ENCODE measurements at places on chromosomes 12 and 14.
A peak's percentile ranks its signal among the peaks of the same experiment; 100 is the strongest.

DNA sequence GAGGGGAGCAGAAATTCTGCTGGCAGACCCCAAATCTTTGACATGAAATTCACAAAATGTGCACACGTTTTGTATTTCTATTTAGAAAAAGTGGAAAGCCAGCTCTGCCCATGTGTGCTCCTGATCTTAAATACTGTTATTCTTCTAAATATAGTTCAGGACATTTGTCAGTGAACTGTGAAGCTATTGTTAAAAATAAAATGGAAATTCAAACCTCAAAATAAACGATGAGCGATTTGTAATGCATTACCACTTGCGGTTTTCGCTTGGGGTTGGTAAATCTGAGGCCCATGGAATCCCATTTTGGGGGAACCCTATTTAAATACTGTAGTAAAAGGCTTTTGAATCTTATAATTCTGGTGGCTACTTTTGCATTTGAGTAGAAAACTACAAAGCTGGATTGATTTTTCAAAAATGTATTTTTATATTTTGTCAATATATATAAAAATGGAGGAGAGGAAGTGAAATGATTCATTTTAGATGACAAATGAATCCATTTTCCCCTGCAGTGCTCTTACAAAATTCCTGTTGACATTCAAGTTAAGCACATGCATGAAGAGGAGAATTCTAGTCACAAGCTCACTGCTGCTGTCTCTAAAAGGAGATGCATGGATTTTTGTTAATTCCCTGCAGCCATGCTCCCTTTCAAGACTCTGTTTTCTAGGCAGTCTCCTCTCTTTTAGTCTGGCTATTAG lies 47.1 kb downstream of the FLRT2 start:
- no peak for DNase-seq

DNA sequence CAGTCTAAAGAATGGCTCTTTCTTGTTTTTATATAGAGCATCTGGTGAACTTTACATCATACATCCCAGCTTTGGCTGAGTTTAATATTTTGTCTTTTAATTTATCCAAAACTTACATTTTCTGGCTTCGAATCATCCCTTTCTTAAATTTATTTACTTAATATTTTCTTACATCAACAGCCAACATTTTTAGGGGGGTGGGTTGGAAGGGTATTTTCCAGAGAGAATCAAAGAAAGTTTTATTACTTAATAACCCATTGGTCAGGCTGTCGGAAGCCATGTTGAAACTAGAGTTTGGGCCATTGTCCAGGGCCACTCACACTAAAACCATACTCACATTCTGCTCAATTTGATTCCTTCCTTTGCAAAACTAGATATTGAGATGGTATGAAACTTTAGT lies 220.2 kb downstream of the AEBP2 start:
- no peak for DNase-seq

DNA sequence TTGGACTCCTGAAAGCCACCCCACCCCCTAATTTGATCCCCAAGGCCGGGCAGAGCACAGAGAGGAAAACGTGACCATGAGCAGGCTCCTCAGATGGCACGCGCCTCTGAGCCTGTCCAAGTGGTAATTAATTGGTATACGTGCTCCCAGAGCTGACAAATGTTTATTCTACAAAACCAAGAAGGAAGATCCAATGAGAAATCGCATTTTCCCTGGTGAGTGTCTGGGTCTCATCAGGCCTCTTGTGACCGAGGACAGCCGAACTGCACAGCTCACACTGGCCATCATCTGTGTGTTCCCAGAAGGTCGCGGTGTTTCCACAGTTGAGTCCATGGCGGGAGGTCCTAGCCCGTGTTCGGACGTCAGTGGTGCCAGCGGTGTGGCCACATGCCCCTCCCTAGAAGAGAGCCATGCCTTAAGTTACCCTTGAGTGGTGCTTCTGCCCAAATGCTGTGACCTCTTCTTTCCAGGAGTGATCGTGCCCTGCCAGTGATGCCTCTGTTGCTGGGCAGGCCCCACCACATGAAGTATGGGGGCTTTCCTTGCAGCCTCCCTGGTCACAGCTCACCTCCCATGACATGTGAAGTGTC lies 317.5 kb upstream of the RTL1 start:
- DNase-seq = no peak

DNA sequence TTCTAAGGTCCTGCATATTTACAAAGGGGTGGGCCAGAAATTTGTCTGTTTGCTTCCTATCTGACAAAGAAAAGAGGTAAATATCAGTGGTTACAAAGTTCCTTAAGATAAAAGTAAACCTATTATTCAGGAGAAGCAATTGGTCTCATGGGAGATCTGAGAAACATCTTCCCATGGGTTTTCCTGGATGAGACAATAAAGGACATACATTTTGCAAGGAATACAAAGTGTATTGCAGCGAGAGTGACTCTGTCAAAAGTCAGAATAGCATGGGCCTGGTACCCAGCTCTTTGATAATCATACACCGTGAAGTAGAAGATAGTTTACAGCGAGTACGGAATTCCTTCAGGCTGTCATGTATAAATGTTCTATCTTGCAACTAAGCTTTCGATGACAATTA lies 14.2 kb downstream of the LRRK2 start:
- DNase-seq = no peak

DNA sequence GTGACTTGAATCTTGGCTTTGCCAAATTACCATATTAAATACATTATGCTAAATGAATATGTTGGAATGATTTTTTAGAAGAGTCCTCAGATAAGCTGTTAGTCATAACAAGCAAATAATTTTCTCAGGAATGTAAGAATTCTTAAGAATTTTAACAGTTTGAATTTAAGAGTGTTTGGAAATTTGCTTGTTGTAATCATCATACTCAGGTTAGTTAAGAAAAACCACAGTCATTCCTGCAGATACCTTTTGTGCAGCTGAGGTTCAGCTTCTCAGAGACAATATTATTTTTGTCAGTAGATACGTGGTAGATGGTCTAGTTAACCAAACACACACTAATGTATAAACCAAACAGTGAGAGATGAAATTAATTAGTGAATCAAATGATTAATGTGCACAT lies 8.9 kb downstream of the WNK1 start:
- no peak for DNase-seq

GRCh38 chr12:46387670-46388069 lies 15.1 kb upstream of the SLC38A2 start:
- DNase-seq = no peak

DNA sequence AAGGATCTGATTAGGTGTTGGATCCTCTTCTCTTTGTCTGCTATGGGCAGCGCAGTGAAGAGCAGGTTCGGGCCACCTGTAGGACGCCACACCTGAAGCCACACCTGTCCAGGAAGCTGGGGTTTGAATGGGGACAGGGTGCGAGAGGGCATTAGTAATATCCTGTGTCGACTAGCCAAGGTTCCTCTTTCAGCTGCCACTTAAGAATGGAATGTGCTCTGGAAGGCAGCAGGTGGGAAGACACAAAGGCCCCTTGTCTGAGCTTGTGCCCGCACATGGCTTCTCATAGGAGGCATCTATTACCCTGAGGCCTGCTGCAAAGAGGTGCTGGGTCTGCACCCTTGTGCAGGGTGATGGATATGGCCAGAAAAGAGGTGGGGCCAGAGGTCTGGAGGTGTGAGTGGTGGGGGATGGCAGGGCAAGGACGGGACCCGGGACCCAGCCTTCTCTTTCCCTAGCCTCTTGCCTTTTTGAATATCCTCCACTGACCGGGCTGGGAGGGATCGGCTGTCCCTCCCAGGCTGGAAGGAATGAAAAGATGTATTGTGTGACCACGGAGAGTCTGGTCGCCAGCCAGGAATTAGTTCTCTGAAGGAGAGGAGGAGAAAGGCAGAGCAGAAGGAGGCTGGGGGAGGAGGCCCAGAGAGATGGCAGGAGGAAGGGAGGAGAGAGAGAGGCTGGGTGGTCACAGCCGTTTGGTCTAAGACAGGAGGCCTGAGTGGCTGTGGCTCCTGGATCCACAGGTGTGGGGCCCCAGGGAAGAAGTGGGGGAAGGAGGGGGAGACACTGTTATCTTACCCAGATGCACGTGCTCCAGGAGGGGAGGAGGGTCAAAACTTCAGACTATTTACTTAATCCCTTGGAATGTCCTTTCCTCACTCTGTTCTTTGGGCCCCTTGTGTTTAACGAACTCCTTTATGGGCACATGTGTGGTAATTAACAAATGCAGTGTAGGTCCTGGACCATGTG lies 101.5 kb downstream of the SMOC1 start:
- no peak for DNase-seq

DNA sequence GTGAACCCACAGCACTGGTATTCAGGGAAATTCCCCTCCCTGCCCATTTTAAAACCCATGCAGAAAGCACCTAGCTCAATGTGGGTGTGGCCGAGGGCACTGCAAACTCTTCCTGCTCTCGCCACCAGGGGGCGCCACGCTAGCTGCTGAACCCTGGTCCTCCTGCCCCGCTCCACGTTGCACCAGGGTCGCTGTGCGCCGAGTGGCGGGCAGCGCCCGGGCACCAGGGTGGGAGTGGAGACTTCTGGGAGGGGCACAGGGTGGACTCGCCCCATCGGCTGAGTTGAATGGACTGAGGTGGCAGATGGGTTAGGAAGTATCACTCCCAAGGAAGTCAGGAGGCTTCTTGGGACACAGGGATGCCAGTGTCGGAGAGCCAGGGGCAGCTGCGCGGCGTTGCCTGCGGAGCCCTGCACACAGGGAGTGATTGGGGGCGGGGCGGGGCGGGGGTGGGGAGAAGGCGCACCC lies 48.1 kb upstream of the BCL11B start:
- no peak for DNase-seq

DNA sequence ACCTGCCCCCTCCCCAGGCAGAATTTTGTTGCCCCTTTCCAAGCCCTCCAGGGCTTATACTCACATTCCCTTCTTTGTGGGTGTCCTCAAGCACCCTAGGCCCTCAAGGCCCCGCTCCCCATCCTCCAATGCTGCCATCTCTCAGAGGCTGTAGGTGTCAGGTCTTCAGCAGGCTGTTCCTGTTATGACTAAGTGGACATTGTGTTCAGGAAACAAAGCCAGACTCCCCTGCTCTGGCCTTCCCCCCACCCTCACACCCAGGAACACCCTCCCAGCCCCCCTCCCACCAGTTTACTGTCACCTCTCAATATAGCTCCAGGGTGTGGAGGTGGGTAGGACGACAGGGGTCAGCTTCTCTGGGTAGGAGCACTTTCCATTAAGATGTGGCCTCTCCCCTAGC lies 1.4 kb upstream of the MYH6 start:
- no peak for DNase-seq

DNA sequence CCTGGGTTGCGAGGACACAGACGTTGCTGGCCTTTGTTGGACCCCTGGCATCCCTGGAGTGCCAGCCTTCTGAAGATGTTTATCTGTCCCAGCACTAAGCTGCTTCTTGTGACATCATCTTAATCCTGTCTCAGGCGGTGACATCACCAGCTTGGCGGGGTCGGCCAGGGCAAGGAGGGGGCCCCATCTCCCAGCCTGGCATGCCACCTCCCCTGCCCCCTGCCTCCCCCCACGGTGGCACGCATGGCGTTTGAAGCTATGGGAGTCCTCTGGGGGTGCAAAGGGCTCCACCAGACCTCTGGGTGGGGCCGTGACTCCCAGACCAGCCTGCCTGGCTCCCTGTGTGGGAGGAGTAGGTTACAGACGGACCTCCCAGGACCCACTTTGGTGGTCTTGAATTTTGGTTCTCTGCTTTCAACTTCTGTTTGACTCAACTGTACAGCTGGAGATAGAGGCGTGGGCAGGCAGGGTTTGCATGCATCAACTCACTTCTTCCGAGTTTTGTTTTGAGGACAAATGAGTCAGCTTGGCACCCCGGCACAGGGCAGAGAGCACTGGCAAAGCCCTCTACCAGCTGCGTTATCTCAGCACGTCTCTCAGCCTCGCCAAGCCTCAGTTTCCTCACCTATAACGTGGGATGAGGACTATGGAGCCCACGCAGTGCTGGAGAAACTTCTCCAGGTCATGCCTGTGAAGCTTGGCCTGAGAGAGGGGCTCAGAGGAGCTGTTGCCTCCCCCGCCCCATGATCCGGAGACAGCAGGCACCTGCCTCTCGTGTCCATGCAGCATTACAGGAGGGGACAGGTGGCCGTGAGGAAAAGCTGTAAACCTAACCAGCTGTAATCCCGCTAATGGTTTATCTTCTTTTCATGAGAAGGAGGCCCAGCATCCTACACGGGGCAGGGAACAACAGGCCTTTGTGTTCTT lies 38.8 kb upstream of the EML1 start:
- DNase-seq = no peak

GRCh38 chr14:70754991-70755390 lies 54.3 kb downstream of the MAP3K9 start:
- DNase-seq = no peak

DNA sequence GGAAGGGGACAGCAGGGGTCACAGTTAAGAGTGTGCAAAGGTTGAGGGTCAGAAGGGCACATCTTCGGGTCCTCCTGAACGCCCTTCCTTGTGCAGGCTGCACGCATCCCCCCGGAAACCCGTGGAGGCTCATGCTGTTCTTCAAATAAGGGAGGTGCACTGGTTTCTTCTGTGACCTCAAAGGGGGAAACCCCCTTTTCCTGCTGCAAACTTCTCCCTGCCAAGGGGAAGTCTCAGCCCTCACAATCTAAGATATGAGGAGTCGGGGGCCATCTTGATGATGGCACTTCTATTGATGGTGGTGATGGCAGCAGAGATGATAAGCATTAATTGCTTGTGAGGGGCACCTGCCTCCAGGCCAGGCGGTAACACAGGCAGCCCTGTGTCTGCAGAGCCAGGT lies 40.0 kb downstream of the ISCA2 start:
- no peak for DNase-seq

GRCh38 chr14:74018174-74018585 lies 908 bp downstream of the ENTPD5 start:
- DNase-seq = no peak

GRCh38 chr14:75264036-75264435 lies 14.6 kb upstream of the FOS start:
- DNase-seq = no peak

GRCh38 chr14:92657457-92658142 lies 90.8 kb downstream of the LGMN start:
- peak; percentile 44 for DNase-seq

DNA sequence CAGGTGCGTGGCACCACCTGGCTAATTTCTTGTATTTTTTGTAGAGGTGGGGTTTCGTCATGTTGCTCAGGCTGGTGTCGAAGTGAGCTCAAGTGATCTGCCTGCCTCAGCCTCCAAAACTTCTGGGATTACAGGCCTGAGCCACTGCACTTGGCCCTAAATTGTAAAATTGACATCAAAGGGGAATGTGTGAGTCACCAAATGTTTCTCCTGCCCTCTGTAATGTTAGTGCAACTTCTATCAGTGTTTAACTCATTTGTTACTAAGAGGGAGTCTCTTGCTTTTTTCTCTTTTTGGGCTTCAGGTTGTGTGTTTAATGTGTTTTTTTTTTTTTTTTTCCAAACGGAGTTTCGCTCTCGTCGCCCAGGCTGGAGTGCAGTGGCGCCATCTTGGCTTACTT lies 2.3 kb downstream of the TULP3 start:
- DNase-seq = no peak

- no peak for DNase-seq
Observed at GRCh38 chr14:91342206-91342760, 75.3 kb downstream of the CCDC88C start.

DNA sequence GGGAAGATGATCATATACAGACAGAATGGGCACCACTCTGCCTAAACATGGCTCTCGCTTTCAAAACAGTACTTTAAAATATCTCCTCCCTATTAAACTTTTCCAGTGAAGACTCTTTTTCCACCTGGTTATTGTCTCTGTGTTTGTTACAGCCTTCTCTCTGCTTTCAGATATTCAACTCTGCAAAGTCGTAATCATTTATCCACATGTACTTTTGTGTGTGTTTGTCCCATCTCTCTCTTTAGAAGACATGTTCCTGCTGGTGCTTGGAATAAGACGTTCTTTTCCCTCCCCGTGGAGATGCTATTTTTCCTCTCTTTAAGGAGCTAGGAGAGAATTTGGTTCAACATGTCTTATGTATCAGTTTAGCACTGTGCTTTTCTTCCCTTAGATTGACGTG lies 45.1 kb downstream of the ETV6 start:
- no peak for DNase-seq

All from GF-D8 (cell line).